SJCRH30 (cell line): ENCODE measurements at places on chromosomes 16 and 17. TPM values are rescaled to one million over a fixed set of nuclear protein-coding genes. Genes with fewer than 3 reads are reported as not detected.

The ANKFY1 gene
- 16.1 and 18.0 TPM in 2 replicates for total RNA-seq

DNA sequence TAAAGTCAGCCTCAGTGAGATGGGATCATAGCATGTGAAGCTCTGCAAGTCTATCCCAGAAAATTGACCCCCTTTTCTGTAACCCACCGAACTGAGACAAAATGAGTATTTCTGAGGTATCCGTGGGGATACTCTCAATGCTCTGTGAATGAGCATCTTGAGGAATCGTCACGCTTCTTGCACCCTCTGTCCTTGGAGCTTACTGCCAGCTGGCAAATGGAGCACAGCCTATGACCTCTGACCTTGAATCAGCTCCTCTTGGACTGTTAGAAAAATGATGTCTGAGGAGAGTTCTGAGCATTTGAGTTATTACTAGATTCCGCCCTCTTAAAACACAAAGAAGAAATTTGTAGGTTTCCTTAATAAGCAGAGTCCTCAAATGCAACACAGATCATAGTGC lies 342.1 kb downstream of the ZFHX3 start:
- no peak overlapping the region for H3K4me3 ChIP-seq
- no peaks in the 10 kb centered on the region for H3K4me1 ChIP-seq
- no peak overlapping the region for H3K27ac ChIP-seq
- H3K27me3 ChIP-seq = no peaks in the 10 kb centered on the region
- DNase-seq = no peak

DNA sequence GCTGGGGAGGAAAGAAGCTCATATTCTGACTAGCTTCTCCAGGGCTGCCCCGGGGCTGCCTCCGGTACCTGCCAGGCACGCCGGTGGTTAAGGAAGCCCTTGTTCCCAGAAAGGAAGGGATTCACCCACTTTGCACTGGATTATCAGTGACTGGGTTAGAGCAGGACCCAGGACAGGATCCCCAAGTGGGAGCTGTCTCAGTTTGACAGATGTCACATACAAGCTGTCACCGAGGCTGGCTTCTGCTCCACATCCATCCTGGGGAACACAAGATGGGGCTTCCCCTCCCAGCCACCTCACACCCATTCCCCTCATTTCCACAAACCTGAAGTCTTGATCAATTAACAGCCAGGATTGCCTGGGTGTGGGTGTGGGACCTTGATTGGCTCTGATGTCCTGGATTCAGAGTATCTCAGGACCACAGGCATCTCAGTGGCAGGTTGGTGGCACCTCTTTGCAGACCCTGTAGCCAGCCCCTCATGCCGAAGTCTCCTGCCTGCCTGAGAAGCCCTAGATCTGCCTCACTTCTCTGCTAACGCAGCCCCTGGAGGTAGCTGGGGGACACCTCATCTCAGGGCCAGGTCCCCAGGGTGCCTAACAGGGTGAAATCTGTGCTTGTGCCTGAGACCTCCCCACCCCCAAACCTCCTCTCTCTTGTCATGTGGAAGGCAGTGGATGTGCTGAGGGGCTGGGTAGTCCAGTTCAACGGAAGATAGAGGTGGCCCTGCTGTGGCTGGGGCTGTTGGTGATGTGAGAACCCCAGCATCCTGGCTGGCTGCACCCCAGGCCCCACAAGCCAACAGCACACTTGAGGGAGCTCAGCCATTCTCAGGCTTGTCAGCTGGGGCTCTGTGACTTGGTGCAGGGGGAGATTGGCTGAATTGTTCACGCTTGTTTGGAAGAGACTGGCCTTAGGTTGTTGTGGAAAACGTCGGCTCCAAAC lies 1.4 kb downstream of the CACNG5 start:
- no peak overlapping the region for H3K27ac ChIP-seq
- H3K4me3 ChIP-seq = no peak overlapping the region
- no peak for DNase-seq
- no peaks in the 10 kb centered on the region for H3K27me3 ChIP-seq
- no peaks in the 10 kb centered on the region for H3K36me3 ChIP-seq

DNA sequence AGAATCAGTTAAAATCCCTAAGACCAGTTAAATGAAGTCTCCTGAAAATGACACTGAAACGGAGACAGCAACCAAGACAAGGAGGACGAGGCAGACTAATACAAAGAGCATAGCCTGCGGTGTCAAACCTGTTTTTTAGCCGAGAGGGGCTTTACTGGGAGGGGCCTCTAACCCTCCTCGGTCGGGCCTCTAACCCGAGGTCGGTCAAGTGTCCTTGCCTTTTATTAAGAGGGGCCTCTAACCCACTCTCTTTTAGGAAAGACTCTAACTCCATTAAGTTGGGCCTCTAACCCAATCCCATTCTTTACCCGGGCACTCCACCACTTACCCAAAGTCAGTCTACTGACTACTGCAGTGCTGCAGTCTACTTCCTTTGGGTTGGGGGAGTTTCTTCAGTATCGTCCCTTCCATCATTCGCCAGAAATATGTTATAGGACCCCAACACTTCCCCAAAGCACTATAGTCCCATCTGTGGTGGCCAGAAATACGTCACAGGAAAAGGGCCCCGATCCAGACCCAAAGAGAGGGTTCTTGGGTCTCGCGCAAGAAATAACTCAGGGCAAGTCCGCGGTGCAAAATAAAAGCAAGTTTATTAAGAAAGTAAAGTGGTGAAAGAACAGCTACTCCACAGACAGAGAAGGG lies 39.2 kb upstream of the ARL4D start:
- no peaks in the 10 kb centered on the region for H3K27me3 ChIP-seq
- H3K27ac ChIP-seq = peak overlapping the region; percentile 100
- no peaks in the 10 kb centered on the region for H3K36me3 ChIP-seq
- H3K4me1 ChIP-seq = no peaks in the 10 kb centered on the region

DNA sequence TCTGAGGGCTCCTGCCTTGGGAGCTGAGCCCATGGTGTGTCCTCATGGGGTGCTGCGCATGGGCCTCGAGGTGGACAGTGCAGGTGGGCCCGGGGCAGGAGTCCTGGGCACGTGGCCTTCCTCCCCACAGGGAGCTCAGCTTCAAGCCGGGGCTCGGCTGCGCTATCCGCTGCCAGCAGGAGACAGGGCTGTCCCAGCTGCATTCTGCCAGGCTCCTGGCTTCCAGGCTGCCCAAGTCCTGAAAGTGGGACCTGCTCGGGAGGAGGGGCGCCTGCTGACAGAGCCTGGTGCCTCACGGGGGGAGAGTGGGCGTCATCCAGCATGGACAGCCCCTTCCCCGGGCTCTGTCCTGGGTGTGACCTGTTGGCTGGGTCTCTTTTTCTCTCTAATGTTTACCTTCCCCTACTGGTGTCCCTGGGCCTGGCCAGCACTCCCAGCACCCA lies 7.1 kb downstream of the TRAF7 start:
- no peak for DNase-seq
- H3K27ac ChIP-seq = no peak overlapping the region
- no peaks in the 10 kb centered on the region for H3K27me3 ChIP-seq
- H3K4me1 ChIP-seq = no peaks in the 10 kb centered on the region
- H3K4me3 ChIP-seq = no peak overlapping the region

- H3K27ac ChIP-seq = no peak overlapping the region
- peaks cover 6% of the 10 kb centered on the region; the same call in 1 of the 2 replicates for H3K27me3 ChIP-seq
- H3K4me3 ChIP-seq = peak overlapping the region; percentile 75
Observed at GRCh38 chr17:27456681-27457359, 572 bp downstream of the KSR1 start.

The TBC1D3G gene
- not detected in 2 replicates for total RNA-seq

DNA sequence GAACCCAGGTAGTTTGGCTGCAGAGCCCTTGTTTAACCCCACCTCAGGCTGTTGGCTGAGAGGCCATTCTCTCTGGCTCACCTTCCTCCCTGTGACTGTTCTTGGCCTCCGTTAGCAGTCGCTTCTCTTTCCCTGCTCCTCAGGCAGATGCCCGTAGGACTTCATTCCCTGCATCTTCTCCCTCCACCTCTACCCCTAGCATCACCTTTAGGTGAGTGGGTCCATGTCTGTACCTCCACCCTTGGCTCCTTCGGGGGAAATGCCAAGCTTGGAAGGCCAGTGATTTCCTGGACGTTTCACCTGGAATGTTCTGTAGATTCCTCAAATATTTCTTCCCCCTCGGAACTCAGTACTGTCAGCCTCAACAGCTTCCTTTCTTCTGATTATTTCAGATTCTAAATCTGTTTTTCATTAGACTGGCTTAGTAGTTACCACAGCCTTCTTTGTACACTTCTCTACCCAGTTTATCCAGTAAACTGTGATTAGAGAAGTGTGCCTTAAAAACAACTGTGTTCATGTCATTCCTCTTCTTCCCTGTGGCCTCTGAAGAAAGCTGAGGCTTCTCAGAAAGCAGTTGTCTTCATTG lies 227.9 kb downstream of the MSI2 start:
- H3K27me3 ChIP-seq = no peaks in the 10 kb centered on the region
- no peaks in the 10 kb centered on the region for H3K36me3 ChIP-seq
- H3K4me1 ChIP-seq = peaks cover 20% of the 10 kb centered on the region
- H3K4me3 ChIP-seq = no peak overlapping the region

DNA sequence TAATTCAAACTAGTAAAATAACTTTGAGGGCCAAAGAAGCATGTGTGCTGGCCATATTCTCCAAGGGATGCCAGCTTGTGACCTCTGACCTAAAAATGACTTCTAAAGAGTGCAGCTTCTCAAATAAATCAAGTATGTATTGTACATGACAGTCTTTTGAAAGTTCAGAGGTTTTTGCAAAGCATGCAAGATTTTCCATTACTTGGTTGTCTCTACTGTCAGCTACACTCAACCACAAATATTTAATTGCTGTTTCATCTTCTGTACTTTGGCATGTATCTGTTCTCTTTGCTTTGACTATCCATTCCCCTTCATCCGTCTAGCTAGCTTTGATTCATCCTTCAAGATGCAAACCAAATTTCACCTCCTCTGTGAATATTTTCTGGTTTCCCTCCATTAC lies 121.9 kb upstream of the HS3ST2 start:
- H3K36me3 ChIP-seq = no peaks in the 10 kb centered on the region
- H3K4me1 ChIP-seq = peaks cover 3% of the 10 kb centered on the region; the same call in 1 of the 2 replicates
- no peak overlapping the region for H3K4me3 ChIP-seq
- DNase-seq = no peak
- H3K27me3 ChIP-seq = peaks cover 11% of the 10 kb centered on the region; the same call in 1 of the 2 replicates
- no peak overlapping the region for H3K27ac ChIP-seq

The PRKAR1A gene
- 407 and 454 TPM in 2 replicates for total RNA-seq

The CMTM2 gene
- 5.4 and 6.2 TPM in 2 replicates for total RNA-seq

GRCh38 chr16:785563-786535 lies 2.3 kb downstream of the RPUSD1 start:
- no peak overlapping the region for H3K27ac ChIP-seq
- DNase-seq = no peak
- H3K27me3 ChIP-seq = peaks cover 2% of the 10 kb centered on the region; the same call in 1 of the 2 replicates
- peaks cover 14% of the 10 kb centered on the region for H3K36me3 ChIP-seq

The WFIKKN2 gene
- 0.13 TPM in 1 of 2 replicates, not detected in the other for total RNA-seq

GRCh38 chr17:37309051-37309450 lies 66.7 kb upstream of the C17orf78 start:
- no peak overlapping the region for H3K4me3 ChIP-seq
- no peak overlapping the region for H3K27ac ChIP-seq
- peaks cover 31% of the 10 kb centered on the region for H3K36me3 ChIP-seq
- no peaks in the 10 kb centered on the region for H3K4me1 ChIP-seq

The CCL4L2 gene
- not detected in 2 replicates for total RNA-seq

The SCIMP gene
- not detected in 2 replicates for total RNA-seq

GRCh38 chr17:64084086-64084939 lies 45.6 kb downstream of the ERN1 start:
- DNase-seq = no peak
- H3K27me3 ChIP-seq = no peaks in the 10 kb centered on the region
- no peak overlapping the region for H3K4me3 ChIP-seq
- peaks cover 5% of the 10 kb centered on the region; the same call in 1 of the 2 replicates for H3K4me1 ChIP-seq
- H3K36me3 ChIP-seq = no peaks in the 10 kb centered on the region

GRCh38 chr17:83058266-83058798 lies 21.1 kb upstream of the METRNL start:
- H3K27ac ChIP-seq = no peak overlapping the region
- no peaks in the 10 kb centered on the region for H3K27me3 ChIP-seq
- peaks cover 10% of the 10 kb centered on the region for H3K4me1 ChIP-seq
- H3K36me3 ChIP-seq = no peaks in the 10 kb centered on the region
- no peak overlapping the region for H3K4me3 ChIP-seq
- no peak for DNase-seq

The C1QL1 gene
- total RNA-seq = 0.08 and 0.10 TPM in 2 replicates

- no peak overlapping the region for H3K27ac ChIP-seq
- no peak for DNase-seq
- H3K36me3 ChIP-seq = no peaks in the 10 kb centered on the region
- H3K4me3 ChIP-seq = no peak overlapping the region
- no peaks in the 10 kb centered on the region for H3K27me3 ChIP-seq
Observed at GRCh38 chr17:413016-413350, 60.4 kb upstream of the RPH3AL start.

GRCh38 chr16:2090777-2091546 lies 43.2 kb downstream of the TSC2 start:
- peaks cover 34% of the 10 kb centered on the region for H3K36me3 ChIP-seq
- no peaks in the 10 kb centered on the region for H3K4me1 ChIP-seq
- H3K27me3 ChIP-seq = no peaks in the 10 kb centered on the region
- DNase-seq = no peak
- no peak overlapping the region for H3K27ac ChIP-seq
- no peak overlapping the region for H3K4me3 ChIP-seq

DNA sequence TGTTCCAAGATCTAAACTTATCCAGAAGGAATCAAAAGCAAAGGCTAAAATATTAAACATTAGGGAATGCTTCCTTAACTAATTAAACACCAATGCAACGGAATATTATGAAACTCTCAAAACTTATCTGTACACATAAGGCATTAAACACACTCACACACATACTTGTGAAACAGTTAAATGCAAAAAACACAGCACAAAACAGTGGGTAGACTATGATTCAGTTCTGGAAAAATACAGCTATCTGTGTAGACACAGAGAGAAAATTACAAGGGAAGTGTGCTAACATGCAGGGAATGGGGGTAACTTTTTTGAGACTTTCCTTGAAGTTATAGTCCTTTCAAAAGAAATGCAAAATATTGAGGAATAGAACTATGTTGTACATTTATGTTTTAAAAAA lies 36.7 kb upstream of the CCL1 start:
- H3K36me3 ChIP-seq = no peaks in the 10 kb centered on the region
- no peaks in the 10 kb centered on the region for H3K4me1 ChIP-seq
- H3K4me3 ChIP-seq = no peak overlapping the region
- DNase-seq = no peak
- no peak overlapping the region for H3K27ac ChIP-seq

The SMG1 gene
- 36.2 and 41.1 TPM in 2 replicates for total RNA-seq

DNA sequence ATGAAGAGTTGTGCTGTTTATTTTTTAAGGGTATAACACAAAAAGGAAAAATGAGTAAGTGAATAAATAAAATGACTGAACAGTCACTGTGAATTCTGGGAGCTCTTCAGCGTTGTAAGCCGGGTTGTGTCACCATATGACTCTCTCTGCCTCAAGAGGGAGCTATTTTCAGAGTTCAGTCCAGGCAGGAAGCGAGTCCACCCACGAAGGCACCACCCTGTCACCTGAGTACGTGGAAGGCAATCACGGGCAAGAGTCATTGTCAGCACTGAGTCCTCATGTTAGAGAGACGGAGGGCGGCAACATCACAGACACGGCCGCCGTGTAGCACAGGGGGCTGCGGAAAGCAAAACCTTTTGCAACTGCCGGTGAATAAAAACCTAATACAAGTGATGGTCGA lies 227.6 kb downstream of the UTP18 start:
- no peak overlapping the region for H3K4me3 ChIP-seq
- peak; percentile 21 for DNase-seq
- H3K27me3 ChIP-seq = no peaks in the 10 kb centered on the region
- no peak overlapping the region for H3K27ac ChIP-seq

- no peaks in the 10 kb centered on the region for H3K4me1 ChIP-seq
- peaks cover 27% of the 10 kb centered on the region for H3K36me3 ChIP-seq
- H3K4me3 ChIP-seq = no peak overlapping the region
- H3K27me3 ChIP-seq = no peaks in the 10 kb centered on the region
Observed at GRCh38 chr17:28386391-28386790, 14.9 kb downstream of the SARM1 start.

The PROCA1 gene
- 5.4 and 7.0 TPM in 2 replicates for total RNA-seq

GRCh38 chr16:69890114-69890891 lies 60.8 kb upstream of the CLEC18A start:
- H3K27me3 ChIP-seq = no peaks in the 10 kb centered on the region
- peak overlapping the region; percentile 20 for H3K4me3 ChIP-seq
- peak overlapping the region; percentile 85 for H3K27ac ChIP-seq
- H3K4me1 ChIP-seq = peaks cover 17% of the 10 kb centered on the region
- no peaks in the 10 kb centered on the region for H3K36me3 ChIP-seq
